ENCODE measurements at places on chromosomes 4 and X.

GRCh38 chr4:101795704-101796103, 5.2 kb downstream of the BANK1 start:
- no peak for DNase-seq

GRCh38 chrX:132369617-132370326, 119.1 kb downstream of the MBNL3 start:
- DNase-seq: no peak

- DNase-seq: no peak
Measured at GRCh38 chrX:67094061-67094460, 449.8 kb upstream of the AR start.

DNA sequence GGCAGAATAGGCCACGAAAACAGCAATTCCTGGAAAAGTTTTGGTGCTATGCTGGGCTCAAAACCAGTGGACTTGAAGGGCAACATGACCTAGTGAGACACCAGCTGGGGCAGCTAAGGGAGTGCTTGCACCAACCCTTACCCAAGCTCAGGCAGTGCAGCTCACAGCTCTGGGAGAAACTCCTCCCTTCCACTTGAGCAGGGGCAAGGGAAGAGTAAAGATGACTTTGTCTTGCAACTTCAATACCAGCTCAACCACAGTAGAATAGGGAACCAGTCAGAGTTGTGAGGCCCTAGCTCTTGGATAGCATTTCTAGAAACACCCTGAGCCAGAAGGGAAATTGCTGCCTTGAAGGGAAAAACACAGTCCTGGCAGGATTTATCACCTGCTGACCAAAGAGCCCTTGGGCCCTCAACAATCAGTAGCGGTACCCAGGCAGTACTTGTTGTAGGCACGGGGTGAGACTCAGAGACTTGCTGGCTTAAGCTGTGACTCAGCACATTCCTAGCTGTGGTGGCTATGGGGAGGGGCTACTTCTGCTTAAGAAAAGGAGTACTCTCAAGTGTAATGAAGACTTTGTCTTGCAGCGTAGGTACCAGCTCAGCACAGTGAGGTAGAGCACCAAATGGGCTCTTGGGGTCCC, 19.7 kb upstream of the ABCG2 start:
- no peak for DNase-seq

- DNase-seq: no peak
Measured at GRCh38 chr4:158857951-158858350, 89.1 kb downstream of the FNIP2 start.

DNA sequence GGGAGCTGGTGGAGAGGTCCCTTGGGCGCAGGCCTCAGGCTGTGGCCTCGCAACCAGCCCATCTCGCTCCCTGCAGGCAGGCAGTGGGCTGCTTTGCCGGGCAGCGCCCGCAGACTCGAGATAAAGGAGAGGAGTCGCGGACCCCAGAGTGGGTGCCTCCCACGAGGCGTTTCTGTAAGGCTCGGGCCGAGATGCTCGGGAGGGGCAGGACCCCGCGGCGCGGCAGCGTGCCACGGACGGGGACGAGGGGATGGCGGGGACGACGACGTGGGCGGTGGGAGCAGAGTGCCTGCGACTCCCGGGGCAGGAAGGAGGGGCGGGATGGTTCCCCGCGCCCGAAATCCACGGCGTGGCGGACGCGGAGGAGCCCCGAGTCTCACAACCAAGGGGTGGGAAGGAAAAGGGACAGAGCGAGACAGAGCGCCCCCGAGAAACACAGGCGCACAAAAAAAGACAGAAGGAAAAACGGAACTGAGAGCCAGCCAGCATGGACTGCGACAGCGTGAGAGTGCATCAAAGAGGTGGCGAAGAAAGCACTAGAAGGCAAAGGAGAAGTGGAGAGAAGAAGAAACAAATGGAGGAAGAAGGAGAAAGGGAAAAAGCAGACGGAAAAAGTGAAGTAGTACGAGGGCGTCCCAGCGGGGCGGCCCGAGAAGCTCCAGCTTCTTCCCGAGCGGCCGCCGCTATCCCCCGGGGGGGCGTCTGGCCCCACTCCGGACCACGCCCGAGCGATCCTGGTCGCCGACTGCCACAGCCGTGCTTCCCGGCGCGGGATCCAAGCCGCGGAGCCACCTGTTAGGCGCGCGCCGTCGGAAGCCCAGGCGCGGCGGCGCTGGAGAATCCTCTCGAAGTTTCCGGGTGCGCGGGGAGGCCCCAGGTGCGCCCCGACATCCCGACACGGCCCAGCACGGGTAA, 1.5 kb downstream of the BEND4 start:
- no peak for DNase-seq

DNA sequence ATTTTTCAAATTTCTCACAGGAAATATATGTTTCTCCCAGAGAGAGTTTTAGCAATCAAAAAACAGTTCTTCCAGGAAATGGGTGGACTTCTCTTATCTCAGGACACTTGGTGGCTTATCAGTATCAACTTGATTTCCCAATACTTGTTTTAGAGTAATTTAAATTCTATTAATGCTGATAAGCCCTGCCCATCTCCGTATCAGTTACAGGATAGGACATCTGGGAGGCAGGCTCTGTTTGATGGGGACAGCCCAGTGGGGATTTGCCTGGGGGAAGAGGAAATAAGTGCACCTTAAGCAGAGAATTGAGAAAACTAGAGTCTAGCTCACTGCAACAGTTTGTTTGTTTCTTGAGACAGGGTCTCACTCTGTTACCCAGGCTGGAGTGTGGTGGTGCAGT, 43.2 kb upstream of the PDGFRA start:
- DNase-seq: no peak

GRCh38 chr4:181647396-181648147, 595.6 kb upstream of the TENM3 start:
- no peak for DNase-seq

- DNase-seq: no peak
Measured at GRCh38 chrX:51891821-51892551, 1.4 kb upstream of the MAGED1 start.

DNA sequence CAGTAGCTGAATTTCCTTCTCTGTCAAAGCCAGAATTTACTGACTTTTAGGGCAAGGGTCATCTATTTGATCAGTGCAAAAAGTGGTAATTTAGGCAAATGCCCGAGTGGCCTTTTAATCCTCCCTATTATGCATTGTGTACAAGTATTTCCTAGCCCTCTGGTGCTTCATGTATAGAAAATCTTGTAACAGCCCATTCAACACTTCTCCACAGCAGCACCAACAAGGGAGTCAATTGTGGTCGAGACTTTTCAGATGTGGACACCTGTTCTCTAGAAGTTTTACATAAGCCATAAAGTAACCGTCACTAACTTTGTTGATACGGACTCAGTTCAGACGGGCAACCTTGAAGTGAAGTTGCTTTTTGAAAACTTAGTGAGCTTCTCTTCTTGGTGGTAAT, 50.9 kb upstream of the FHDC1 start:
- DNase-seq: no peak

DNA sequence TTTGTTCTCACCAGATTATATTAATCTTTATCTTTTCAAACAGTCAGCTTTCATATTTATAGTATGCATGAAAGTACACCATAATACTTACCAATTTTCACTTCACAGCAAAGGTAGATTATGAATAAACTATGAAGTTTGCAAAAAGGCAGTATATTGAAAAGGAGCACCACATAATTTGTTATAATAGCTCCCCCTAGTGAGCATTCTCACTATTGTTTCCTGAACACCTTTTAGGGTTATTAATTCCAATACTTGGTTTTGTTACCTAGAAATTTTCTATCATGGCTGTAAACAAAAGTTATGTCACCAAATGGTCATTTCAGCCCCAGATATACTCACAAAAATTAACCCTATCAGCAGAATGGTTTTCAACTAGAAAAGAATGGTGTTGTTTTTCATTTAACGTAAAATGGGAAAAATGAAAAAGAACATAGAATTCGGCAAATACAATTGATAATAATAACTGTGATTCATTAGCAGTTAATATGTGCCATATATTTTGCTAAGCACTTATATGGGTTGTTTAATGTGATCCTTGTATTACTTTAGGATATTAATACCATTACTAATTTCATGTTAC, 30.2 kb upstream of the NKX6-1 start:
- DNase-seq: no peak

DNA sequence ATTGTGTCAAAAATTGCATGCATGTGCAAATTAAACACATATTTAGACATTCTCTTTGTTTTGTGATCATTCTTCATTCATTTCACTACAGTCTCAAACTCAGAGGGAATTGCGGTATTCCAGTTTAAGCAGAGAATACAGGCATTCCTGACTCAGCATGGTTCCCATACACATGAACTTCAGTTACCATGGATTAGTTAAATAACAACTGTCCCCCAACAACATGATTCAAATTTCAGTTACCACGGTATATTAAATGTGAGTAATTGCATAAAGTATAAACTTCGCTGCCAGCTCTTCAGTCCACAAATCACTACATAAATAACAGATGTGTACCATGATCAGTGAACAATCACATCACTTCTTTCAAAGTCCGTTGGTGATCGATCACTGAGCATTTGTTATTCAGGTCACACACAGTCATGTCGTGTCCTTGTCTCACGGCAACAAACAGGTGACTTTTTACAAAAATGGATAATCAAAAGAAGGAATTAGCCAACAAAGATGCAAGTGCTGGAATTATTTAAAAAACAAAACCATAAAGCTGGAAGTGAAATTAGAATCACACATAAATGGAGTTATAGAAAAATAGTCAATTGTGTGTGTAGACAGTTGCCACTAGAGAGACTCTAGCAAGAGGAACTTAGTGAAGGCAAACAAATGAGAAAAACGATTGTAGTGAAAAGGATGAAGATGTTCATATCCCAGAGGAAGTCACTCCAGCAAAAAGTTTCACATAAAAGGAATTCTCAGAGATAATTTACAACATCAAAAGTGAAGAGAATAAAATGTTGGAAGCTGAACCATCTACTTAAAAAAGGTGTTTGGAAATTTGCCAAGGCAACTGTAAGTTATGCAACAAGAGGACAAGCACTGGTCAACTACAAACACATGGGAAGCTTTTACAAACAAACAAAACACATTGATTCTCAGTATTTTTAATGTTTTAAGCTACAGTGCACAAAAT, 138.6 kb upstream of the SMARCAD1 start:
- DNase-seq: no peak

DNA sequence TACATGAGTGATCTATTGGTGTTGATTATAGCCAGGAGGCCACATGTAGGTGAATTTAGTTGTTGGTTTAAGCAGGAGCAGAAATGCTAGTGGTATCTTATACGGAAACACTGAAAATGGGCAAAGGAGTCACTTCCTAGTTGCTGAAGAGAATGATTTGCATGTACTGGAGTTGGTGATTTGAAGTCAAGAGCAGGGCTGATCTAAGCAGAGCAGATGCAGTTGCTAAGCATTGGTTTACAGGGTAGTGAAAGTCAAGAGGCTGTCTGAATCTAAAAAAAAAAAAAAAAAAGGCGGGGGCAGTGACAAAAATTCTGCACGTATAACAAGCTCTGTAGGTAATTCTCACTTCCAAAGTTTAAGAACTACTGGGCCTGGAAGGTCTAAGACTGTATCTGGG, 90.4 kb upstream of the HPRT1 start:
- no peak for DNase-seq

DNA sequence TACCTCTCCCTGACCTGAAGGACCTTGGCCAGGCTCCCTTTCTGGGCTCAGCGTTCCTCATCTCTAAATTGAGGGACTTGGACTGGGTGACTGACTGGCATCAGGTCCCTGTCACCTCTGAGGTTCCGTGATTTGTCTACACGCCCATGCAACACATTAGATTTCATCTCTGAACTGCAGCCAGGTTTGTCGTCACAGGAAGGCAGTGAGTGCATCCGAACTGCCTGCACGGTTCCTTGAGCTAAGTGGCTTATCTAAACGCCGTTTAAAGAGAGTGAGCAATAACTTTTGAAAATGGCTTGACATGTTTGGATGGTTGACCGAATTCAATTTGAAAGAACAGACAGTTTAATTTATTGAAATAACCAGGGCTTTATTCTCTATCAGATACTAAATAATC, 70.1 kb downstream of the PCYT1B start:
- DNase-seq: no peak

DNA sequence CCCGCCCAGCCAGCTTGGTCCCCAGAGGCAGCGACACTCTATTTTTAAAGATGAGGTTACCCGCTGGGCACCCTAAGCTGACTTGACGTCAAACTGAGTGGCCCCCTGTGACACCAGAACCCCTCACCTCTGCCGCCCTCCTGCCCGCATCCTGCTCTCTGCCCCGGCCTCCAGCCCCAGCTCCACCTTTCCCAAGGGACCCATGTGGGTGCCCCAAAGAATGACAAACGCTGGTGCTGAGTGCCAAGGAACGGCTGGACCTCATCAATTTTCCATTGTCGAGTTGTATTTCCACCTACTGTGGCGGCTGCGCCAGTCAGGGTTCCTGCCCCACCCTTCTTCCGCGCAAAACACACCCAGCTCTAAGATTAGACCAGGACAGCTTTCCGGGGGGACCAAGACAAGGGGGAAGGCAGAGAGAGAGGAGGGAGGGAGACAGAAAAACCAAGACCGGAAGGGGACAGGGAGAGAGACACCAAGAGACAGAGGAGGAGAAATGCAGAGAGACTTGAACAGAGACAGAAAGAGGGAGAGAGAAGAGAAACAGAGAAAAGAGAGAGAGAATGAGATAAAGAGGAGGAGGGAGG, 2.0 kb downstream of the PRKX start:
- peak; percentile 16 for DNase-seq

DNA sequence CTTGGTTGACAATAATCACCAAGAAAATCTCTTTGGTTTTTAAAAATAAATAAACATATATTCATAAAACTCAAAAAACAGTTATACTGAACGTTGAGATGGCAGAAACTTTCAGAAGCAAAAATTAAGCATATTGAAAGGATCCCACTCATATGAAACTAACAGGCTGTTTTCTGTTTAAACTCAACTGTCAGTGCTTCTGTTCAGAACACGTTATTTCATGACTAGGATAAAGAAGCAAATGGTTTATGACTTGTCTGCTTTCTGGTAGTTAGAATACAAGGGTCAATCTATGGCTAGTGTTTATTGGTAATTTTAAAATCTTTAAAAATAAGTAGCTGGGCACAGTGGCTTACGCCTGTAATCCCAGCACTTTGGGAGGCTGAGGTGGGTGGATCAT, 4.1 kb downstream of the GPR82 start:
- DNase-seq: no peak

DNA sequence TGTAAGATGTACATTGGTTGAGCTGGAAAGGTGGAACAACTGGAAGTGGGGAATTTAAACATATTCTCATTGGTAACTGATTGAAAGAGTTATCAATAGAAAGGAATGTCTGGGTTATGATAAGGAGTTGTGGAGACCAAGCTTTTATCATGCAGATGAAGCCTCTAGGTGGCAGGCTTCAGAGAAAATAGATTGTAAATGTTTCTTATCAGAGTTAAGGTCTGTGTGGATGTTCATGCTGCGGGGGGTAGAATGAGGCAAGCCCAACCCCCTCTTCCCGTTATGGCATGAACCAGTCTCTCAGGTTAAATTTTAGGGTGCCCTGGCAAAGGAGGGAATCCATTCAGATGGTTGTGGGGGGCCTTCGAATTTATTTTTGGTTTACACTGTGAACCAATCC, 16.0 kb downstream of the ARSD start:
- DNase-seq: no peak

- no peak for DNase-seq
Measured at GRCh38 chrX:27728291-27728690, 79.5 kb upstream of the MAGEB10 start.

GRCh38 chr4:88792821-88793220, 95.2 kb upstream of the NAP1L5 start:
- DNase-seq: no peak

Data from activated naive CD4-positive, alpha-beta T cell treated with Interleukin-2 at 50 U/mL for 16 hours (primary cell).